CD4-positive, alpha-beta T cell (primary cell): ENCODE measurements at places on chromosomes 2 and 18.

DNA sequence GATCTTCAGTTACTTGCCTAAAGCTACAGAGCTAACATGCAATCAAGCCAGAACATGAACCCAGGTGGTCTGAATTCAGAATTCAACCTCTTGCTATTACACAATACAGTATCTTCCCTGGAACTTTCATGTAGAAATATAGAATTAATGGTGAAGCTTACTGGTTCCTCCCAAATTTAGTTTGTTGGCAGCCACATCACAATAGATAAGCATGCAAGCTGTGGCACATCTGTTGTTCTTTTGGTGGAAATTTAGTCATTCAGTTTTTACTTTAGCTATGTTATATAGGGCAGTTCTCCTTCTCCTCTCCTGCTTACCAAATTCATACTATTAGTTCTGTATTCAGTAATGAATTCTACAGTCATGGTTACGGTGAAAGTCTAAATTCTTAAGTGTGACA lies 101.0 kb upstream of the RNF152 start:
- DNase-seq: no peak

GRCh38 chr2:221629468-221629867 lies 57.4 kb upstream of the EPHA4 start:
- DNase-seq: no peak

DNA sequence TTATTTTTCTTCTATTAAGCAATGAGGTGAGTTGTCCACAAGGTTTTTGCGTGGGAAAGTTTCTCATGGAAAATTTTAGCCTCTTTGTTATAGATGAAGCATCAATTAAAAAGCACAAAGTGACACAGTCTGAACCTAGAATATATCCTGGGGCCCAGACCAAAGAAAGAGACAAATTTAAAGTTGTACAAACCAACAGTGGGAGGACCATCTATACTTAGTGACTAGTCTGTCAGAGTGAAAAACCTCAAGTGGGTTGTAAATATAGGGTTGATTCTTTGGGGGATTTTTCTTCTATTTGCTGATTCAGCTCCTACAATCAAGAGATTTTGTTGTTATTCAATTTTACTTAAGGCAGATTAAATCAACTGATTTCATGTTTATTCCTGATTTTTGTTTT lies 256.2 kb downstream of the SATB2 start:
- no peak for DNase-seq

- no peak for DNase-seq
These were observed 17.7 kb upstream of the CNDP1 start for GRCh38 chr18:74516271-74517235.

DNA sequence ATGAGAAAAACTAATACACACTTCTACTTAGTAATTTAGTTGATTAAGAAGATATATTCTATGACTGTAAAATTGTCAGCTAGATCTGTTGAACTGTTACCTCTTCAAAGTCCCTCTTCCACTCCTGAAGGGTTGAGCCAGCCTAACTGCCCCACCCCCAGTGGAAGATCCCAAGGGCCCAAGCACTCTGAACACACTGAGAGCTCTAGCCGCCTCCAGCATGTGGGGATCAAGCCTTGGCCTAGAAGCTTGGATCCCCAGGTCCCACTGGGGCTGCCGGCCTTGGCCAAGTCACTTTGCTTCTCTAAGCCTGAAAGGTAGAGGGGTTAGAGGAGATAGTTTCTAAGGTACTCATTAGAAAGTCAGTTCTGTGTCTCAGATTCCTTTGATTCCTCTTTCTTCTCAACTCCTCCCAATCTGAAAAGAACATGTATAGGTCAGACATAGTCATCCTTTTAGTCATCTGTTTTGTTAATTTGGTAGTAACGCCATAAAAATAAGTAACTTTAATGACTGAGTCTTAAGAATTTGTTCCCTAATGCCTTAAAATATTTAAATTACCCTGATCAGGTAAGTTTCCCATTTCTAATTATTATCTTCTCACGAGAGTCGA lies 5.6 kb downstream of the CPSF3 start:
- no peak for DNase-seq

DNA sequence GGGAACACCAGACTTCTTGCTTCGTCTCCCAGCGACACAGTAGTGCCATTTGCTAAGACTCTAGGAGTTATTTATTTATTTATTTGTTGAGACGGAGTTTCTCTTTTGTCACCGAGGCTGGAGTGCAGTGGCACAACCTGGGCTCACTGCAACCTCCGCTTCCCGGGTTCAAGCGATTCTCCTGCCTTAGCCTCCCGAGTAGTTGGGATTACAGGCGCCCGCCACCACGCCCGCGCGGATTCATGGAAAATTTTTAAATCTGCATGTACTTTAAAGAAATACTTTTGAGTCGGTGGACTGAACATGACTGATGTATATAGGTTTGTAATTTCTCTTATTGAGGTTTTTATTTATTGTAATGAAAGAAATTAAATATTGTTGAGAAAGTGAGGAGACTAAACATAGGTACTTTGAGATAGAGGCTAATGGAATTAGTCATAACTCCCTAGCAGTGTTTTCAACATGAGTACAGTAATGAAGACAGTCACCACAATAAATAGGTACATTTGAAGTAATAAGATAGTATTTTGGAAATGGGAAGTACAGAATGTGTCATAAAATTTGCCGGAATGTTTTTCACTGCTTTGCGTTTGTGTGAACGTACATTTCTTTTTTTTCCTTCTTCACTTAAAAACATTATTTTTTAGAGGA lies 983 bp downstream of the MTX2 start:
- no peak for DNase-seq

- no peak for DNase-seq
These were observed 243.0 kb downstream of the HNMT start for GRCh38 chr2:138207074-138207930.

DNA sequence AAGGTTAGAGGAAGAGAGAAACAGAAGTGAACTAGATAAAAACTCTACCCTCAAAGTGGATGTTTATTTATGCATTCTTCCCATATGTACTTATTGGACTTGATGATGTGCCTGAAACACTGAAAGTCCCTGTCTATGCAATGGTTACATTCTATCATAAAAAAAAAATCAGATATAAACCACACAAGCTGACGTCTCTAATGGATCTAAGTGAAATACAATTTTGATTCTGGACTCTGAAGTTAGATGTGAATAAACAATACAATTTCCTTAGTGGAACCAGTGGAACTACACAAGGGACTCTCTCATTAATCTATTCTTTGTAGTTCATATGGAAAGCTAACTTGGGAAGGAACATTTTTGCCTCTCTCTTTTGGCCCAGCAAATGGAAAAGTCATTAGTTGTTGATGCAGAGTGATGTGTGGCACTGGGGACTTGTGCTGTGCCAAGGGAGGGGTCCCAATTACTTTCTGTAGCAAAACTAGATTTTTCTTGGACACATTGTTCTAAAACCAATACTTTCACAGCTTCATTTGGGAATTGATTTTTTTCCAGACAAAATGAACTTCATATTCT lies 376.8 kb downstream of the TRIB2 start:
- DNase-seq: no peak

- no peak for DNase-seq
These were observed 14.1 kb upstream of the TMEFF2 start for GRCh38 chr2:192208848-192209247.

- DNase-seq: no peak
These were observed 60.9 kb downstream of the BCL11A start for GRCh38 chr2:60492548-60492947.

DNA sequence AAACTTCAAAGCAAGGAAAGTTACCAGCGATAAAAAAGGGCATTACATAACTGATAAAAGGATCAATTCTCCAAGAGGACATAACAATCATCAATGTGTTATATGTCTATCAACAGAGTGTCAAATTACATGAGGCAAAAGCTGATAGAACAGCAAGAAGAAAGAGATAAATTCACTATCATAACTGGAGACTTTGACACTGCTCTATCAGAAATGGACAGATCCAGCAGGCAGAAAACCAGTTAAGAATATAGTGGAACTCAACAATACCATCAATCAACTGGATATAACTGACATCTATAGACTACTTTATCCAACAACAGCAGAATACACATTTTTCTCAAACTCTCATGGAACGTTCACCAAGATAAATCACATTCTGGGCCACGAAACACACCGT lies 65.0 kb downstream of the ROCK2 start:
- no peak for DNase-seq

DNA sequence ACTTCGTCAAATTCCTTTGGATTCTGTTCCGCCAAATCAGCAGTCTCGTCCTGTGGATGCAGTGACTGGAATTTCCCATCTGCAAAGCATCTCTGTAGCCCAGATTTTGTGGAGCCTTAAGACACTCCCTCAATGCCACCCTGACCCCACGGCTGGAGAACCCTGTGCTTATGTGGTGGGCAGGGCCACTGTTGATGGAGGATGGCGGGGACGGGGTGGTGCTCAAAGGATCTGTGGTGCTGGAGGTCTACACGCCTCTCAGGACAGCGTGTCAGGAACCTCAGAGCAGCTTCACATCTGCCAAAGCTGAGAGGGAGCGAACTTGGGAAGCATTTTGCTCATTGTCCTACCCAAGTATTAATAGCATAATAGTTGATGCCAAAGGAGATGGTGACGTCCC lies 200.1 kb downstream of the MGAT5 start:
- no peak for DNase-seq

- no peak for DNase-seq
These were observed 85.1 kb downstream of the DTNA start for GRCh38 chr18:34795070-34795732.

DNA sequence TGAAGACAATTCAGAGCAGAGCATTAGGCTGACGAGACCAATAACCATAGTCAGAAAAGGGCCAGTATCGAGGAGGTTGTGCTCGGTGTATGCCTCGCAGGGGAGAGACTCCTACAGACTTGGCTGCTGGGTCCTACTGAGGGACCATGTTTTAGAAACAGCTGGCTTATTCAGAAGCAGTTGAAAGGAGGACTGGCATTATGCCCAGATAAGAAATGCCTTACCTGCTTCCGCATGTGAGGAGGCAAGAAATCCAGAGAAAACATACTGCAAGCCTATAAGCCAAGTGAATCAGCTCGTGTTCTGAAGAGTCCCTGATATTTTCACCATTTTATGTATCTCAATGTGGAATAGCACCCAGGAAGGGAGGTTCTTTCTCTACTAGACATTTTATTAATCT lies 434.7 kb downstream of the GRB14 start:
- no peak for DNase-seq
